Fibroblast of skin of left quadriceps (primary cell): ENCODE measurements at places on chromosomes 13 and 19.

DNA sequence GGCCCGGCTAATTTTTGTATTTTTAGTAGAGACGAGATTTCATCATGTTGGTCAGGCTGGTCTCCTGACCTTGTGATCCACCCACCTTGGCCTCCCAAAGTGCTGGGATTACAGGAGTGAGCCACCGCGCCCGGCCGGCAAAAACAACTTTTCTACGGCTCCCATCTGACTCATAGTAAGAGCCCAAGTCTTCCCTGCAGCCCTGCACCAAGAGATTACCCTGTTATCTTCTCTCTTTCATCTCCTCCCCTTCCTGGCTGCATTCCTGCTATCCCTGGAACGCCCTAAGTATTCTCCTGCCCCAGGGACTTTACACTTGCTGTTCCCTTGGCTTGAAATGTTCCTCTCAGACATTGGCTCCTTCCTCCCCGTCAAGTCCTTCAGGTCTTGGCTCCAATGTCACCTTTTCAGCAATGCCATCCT, 6.6 kb downstream of the AP2S1 start:
- no peak for DNase-seq

DNA sequence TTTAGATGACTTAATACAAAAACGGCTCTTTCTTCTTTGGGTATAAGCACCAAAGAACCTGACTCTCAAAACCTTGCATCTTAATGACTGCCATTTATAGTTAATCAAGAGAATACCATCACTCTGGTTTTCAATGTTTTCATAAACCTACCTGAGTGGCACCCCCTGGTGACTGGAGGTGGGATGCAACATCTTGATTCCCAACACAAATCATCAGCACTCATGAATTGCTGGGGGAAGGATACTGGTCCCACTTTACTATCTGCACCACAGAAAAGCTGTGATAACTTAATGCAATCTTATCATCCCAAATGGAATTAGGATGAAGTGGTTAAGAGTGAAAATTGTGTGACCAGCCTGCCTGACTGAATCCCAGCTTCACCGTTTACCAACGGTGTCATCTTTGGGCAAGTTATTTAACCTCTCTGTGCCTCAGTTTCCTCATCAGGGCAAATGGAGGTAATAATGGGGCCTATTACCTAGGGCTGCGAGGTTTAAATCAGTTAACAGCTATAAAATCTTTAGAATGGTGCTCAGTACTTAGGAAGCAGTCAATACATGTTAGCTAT, 366.4 kb downstream of the KLF12 start:
- DNase-seq = no peak

DNA sequence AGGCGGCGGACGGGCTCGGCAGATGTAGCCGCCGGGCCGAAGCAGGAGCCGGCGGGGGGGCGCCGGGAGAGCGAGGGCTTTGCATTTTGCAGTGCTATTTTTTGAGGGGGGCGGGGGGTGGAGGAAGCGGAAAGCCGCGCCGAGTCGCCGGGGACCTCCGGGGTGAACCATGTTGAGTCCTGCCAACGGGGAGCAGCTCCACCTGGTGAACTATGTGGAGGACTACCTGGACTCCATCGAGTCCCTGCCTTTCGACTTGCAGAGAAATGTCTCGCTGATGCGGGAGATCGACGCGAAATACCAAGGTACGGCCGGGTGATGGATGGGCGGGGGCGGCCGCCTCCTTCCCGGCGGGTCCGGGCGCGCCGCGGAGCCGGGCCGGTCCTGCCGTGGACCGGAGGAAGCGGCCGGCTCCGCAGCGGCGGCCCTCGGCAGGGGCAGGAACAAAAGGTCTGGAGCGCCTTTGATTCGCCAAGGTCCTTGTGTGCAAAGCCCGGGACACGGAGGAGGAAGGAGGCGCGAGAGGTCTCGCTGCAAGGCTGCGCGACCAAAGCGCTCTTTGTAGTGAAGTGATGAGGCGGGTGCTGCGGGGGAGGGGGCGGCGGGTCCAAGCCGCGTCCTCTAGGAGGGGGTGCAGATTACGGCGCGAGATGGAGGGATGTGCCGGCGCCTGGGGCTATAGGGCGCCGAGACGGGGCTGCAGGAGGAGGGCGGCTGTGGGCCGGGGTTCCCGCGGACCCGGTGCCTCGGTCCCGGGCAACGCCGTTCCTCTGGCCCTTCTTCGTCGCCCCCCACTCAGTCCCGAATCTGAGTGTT, 689 bp downstream of the ING1 start:
- no peak for DNase-seq

DNA sequence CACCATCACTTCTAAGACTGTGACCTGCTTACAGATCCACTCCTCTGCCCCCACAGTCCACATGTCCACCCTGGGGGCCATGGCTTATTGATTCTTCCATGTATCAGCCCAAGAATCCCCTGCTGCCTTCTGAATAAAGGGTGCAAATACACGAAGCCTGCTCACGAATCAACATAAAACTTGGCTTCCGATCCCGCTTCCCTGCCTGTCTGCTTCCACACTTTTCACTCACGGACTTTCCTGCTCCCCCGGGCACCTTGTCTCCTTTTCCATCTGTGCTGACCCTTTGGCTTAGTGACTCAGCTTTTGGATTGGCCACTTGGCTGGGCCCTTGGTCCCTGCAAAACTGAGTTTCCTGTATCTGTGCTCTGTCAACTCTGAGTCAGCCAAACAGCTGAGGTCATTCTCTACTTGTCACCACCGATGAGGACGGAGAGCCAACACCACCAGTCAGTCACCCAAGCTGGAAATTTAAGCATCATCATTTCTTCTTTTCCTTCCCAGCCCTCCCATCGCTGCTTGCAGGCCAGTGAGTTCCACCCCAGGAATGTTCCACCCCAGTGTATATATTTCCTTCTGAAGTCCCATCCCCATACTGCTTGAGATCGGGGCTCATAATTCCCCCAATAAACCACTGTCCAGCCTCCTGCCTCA, 11.4 kb upstream of the USP12 start:
- DNase-seq = no peak

DNA sequence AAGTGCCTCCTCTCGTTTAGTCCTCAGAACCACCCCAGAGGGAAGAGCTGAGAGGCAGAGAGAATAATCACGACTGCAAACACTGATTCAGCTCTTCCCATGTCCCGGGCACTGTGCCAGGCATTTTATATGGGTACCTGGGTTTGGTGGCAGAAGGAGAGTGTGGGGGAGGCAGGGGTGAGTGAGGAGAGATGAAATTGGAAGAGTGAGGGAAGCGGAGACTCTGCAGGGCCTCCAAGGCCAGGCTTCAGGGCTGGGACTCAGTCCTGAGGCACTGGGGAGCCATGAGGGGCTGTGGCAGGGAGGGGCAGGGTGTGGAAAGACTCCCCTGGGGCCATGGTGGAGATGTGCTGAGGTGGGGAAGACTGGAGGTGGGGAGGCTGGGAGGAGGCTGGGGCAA, 8.7 kb downstream of the SYNGR4 start:
- DNase-seq = no peak

DNA sequence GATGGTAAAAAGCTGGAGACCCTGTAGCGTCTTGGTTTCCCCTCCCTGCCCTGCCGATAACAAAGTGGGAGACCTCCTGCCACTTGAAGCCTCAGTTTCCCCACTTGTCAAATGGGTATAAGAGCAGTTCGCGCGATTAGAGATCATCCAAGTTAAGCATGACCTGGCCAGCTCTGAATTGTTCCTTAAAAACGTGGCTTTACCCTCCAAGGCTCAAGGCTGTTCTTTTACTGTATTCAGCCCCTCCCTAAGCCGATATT, 421 bp downstream of the TNPO2 start:
- no peak for DNase-seq

DNA sequence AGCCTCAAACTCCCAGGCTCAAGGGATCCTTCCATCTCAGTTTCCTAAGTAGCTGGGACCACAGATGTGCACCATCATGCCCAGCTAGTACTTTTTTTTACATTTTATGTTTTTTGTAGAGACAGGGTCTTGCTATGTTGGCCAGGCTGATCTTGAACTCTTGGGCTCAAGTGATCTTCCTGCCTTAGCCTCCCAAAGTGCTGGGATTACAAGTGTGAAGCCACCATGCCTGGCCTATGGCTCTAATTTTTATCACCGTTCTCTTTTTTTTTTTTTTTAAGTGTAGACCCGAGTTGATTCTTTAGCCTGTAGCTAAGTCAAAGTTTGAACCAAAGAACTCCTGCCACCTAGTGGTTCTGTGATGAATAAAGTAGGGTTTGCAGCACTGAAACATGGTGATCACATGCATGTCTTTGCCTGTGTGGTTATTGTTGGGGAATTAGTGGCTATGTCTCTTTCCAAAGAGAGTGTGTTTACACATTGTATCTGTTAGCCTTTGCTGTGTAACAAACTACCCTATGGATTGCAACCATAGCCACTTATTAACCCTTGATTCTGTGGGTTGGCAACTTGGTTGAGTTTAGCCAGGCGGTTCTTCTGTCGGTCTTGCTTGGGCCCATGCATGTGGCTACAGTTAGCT, 11.6 kb downstream of the NFILZ start:
- peak; percentile 27 for DNase-seq
